ENCODE measurements at places on chromosomes 2 and 18.

- no peak for DNase-seq
These were observed 956.3 kb upstream of the SLC39A10 start for GRCh38 chr2:194700726-194701125.

GRCh38 chr2:178296394-178297090 is 102.2 kb downstream of the OSBPL6 start:
- no peak for DNase-seq

- no peak for DNase-seq
These were observed 176.8 kb downstream of the ARL4C start for GRCh38 chr2:234320066-234320465.

DNA sequence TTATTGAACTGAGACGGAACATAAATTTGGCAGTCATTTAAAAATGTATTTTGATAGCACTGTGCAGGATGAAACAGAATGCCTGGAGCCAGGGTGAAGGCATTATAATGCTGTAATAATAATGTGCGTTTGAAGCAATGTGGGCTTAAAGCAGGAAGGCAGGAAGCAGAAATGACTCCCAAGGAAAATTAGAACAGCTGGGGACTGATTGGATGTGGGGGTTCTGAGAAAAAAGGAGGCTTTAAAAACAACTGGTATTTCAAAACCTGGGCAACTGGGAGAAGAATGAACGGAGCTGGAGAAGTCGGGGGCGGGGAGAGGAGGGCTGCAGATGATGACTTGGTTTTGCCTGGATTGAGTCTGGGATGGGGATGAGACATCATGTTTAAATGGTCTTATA is 12.6 kb downstream of the FAM124B start:
- no peak for DNase-seq

DNA sequence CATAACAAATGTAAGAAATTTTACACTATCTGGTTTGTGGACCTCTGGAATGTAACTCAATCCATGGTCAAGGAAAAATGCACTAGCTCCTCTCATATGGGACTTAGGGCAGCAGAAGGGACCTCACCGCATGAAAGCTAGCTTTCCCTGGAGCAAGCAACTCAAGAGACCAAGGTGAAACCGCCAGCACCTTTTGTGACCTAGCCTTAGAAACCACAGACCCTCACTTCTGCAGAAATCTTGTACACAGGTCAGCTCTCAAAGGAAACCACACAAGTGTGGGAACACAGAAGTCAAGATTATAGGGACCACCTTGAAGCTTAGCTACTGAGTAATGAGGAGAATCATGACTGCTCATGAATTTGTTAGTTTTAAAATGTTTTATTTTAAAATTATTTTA is 222.5 kb downstream of the DLGAP1 start:
- DNase-seq: no peak

DNA sequence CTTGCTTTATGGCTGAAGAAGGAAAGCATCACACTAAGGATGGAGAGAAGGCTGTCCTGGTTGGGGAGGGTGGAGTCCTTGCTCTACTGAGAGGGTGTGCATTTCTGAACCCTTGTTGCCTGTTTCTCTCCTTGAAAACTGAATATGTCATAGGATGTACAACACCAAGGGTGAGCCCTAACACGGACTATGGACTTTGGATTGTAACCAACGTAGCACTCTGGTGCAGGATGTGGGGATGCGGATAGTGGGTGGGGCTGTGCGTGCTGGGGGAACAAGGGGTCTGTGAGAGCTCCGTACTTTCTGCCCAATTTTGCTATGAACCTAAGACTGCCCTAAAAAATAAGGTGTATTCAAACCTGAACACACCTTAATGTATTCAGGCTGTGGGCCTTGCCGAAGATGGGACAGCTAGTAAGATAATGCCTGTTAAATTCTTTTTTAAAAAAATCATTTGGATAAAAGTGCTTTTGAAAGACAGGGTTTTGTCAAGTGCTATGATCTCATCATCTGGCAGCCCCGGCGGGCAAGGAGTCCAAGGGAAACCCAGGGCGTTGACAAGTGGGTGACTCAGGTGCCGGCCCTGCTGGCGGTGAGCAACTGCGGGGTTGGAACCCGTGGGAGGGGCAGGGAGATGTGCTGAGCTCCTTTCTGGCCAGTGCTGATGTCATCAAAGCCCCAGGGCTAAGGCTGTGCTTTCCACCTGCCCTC is 54.0 kb downstream of the GATA6 start:
- DNase-seq: no peak

GRCh38 chr2:84912984-84913383 is 7.5 kb downstream of the TMSB10 start:
- no peak for DNase-seq

DNA sequence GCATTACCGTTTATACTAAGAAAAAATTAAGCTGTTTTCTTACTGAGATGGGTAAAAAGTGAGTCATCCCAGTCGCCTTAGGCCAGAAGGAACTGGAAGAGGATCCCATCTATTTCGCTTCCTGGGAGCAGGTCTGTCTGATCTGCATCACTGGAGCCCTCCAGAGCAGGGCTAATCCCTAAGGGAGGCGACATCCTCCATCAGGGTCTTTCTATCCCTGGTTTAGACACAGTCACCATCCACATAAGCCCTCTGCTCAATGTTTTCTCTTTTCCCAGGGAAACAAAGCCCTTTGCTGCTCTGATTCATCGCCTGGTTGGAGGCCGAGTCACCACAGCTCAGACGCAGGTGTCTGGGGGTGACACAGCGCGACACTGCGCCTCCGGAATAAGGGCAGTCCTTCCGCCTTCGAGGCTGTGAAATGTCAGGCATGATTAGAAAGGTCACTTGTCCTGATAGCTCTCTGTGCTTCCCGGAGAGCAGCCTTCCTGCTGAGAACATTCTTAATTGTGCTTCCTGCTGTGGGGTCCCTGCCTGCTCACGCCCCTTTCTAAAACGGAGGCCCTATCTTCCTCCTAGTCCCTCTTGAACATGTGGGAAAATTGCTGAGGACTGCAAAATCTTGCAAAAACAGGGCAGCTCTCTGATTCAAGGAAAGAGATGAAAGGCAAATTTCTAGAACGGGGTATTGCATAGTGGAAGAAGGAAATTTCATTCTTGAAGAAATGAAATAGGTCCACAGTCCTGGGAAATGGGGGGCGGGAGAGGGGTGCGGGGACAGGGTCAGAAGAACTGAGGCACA is 56.3 kb downstream of the MARCHF4 start:
- no peak for DNase-seq

- no peak for DNase-seq
These were observed 175.5 kb downstream of the TPGS2 start for GRCh38 chr18:36653141-36653869.

- DNase-seq: no peak
These were observed 252.1 kb downstream of the SLC8A1 start for GRCh38 chr2:40199771-40200170.

- no peak for DNase-seq
These were observed 102.3 kb upstream of the ZNF521 start for GRCh38 chr18:25454270-25454659.

DNA sequence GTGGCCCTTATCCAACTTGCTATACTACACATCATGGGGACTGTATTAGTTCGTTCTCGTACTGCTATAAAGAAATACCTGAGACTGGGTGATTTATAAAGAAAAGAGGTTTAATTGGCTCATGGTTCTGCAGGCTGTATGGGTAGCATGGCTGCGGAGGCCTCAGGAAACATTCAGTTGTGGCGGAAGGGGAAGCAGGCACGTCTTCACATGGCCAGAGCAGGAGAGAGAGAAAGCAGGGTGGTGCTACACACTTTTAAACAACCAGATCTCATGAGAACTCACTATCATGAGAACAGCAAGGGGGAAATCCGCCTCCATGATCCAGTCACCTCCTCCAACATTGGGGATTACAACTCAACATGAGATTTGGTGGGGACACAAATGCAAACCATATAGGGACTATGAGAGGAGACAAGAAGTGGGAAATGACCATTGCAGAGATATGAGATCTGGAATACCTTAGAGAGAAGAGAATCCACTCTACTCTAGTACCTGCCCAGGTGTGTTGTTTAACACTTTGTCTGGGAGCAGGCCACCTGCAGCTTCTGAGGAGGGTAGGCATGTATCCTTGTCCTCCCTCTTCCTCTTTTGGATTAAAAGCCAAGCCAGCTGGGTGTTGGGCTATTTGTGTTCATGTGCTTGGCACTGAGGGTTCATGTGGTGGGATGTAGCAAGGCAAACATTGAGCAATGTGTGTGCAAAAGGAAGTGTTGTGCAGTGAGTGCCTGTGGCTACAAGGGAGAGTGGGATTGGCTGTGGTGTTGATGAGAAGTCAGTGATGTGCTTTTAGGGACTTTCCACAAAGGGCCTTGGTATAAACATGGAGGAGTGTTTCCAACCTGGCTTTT is 22.8 kb downstream of the TTLL4 start:
- peak; percentile 72 for DNase-seq

DNA sequence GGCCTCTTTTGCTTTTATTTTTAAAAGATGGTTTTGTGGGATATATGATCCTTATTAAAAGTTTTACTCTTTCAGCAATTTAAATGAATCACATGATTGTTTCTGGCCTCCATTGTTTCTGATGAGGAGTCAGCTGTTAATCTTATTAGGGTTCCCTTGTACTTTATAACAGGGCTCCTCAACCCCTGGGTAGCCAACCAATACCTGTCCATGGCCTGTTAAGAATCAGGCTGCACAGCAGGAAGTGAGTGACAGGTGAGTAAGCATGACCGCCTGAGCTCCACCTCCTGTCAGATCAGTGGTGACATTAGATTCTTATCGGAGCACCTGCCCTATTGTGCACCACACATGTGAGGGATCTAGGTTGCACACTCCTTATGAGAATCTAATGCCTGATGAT is 45.1 kb upstream of the FAM98A start:
- no peak for DNase-seq

DNA sequence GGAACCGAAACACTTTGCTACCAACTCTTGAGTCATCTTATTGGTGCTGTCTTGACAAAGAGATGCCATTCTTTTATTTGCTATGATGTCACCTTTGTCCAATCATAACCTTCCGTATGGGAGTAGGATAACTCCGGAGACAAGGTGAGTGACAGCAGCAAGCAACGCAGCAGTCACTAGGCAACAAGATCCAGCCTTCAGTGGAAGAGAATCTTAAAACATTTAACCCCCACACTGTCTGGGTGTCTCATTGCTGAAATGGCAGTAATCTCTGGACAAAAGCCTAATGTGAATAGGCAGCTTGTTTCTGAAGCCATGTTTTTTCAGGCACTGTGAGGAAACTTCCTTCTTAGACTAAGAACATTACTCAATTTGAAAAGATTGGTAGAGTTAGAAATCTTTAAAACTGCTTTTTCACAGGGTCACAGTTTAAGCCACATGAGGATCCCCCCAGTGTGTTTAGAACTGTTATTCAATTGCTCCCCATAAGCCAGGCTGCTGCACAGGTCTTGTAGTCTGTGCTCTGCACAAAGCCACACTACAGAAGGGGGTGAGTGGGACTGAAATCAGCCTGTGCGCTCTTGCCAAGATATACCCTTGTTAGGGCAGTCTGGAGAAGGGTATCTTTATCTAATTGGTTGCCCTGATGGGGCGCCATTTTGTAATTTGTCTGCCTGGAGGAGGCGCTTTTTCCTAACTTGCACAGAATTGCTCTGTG is 131.5 kb upstream of the STON1 start:
- DNase-seq: no peak

DNA sequence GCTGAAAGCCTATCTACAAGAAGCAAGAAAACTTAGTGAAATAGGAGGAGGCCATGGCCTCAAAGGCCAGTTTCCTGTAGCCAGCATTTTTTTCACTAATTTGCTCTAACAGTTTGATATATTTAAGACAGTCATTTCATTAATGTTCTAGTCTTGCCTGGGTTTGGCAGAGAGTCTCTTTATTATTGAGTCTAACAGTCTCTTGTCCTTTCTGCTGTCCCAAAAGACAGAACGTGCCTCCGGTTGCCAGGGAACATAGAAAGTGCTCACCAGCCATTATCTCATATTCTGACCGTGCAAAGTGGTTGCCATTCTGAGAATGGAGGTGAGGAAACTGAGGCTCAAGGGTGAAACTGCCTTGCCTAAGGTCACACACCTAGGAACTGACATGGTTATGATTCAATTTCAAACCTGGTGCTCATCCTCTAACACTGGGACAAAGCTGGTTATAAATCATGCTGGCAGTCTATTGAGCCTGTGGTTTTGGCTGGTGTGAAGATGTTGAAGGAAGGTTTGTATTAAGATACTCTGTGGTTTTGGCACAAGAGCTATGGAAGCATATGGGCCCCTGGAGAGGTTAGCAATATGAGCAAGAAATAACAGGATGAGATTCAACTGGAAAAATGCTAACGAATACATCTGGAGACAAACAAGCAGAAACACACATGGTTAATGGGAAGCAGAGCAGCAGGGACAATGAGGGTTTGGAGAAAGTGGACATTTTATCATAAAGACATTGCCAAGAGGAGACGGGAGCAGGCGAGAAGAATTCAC is 903.3 kb upstream of the KLHL29 start:
- no peak for DNase-seq

- DNase-seq: no peak
These were observed 133.5 kb downstream of the ASXL3 start for GRCh38 chr18:33711514-33711913.

DNA sequence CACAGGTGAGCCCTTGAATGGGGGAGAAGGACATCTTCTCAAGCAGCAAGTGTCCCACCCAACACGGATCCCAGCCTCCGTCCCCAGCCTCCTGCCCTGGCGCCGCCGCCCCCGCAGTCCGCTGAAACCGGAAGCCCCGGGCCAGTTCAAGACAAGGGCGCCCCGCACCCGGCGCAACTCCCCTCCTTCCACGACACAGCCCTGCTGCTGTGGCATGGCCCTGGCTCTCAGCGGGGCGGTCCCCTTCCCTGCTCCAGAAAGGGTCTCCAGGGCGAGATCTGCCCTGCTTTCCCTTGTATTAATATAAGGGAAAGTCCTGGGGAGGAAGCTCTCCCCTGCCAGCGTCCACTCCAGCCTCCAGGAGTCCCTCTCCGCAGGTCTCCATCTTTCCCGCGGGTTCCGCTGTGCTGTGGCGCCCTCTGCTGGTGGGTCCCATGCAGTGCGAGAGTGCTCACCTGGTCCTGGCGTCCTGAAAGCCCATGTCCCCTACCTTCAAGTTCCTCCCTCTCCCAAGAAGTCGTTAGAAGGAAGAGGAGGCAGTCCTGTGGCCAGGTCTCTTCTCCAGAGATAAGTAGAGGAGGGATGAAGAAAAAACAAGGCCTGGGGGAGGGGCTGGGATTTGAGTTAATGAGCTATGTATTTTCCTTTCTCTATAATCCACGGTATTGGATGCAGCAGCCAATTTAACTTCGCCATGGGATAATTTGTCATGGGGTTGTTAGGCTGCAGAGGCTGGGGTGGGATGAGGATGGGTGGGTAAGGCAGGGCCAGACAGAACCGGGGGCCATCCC is 176.0 kb downstream of the SMAD2 start:
- DNase-seq: no peak

GRCh38 chr2:188570370-188570769 is 278.7 kb downstream of the GULP1 start:
- DNase-seq: no peak

DNA sequence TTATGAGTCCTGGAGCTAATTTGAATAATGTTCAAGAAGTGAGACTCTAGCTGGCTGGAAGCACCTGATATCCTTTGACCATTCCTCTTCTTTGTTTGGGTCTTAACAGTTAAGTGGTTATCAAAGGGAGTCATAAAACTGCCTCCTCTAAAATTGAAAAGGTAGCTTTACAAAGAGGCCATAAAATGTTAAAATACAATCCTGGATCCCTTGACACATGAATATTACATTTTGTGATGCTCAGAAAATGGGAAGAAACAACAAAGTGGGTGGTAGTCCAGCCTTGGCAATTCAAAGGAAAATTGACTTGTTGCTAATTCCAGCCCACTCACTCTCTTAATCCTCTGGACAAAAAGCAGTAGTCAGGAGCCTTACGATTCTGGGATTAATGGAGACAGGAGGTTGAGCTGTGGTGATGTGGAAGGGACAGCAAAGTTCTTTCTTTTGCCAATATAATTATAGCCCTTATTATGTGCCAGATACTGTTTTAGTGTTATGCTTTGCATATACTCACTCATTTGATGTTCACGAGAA is 339.2 kb downstream of the PDE11A start:
- DNase-seq: no peak
